NCI-H187 (cell line): ENCODE measurements at places on chromosomes 6 and 20.

DNA sequence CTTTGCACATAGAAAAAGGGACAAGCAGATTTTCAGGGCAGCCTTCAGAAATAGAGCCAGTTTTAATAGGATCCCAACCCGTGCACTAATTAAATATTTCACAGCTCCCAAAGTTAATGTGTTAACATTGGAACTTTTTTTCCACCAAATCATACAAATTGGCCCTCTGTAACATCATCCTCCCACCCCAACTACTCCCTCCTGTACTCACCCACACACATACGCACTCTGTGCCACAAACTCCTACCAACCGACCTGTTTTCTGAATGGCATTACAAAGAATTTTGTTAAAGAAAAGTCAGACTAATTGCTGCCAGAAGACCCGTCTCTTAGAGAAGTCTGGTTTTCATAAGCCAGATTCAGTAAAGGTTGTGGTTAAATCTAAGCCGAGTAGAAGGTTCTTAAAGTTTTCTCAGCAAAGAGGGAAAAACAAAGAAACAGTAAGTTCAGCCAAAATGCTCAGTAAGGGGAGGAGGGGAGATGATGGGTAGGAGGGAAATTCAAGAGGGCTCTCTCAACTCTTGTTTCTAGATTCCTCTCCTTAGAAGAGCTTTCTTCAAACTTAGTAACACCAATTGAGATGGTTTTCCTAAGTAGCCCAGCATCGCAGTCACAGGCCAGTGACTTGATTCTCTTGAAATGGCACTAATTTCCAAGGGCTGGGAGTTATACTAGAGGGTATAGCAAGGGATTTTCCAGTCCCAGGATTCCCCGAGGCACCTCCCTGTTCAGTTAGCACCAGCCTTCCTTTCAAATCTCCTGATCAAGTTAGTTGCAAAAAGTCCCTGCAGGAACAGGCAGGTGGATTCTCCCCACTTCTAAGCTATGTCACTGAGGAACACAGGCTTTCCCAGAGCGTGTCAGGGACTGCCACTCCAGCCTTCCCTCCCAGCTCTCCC is 27.9 kb downstream of the TFAP2A start:
- no peak for DNase-seq

GRCh38 chr6:7494638-7495037 is 46.8 kb upstream of the DSP start:
- no peak for DNase-seq

DNA sequence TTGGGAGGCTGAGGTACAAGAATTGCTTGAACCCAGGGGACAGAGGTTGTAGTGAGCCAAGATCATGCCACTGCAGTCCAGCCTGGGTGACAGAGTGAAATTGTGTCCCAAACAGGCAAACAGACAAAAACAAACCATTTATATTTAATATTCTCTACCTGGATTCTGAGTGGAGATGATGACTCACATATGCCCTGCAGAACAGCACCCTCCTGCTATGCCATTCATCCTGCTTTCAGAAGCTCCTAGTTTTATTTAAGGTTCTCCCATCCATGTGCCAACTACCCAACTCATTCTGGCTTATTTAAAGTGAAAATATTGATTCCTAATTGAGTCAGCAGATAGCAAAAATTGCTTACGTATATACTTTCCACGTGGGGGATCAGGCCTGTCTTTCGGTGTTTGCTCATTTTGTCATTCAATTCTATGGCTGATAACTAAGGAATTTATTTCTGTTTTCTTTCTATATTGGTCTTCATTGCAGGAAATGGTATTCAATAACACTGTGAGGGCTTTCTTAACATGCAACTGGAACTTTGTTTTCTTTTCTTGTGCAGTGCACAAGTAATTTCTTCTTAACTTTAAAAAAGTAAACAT is 459.1 kb upstream of the JAG1 start:
- DNase-seq, result no peak

DNA sequence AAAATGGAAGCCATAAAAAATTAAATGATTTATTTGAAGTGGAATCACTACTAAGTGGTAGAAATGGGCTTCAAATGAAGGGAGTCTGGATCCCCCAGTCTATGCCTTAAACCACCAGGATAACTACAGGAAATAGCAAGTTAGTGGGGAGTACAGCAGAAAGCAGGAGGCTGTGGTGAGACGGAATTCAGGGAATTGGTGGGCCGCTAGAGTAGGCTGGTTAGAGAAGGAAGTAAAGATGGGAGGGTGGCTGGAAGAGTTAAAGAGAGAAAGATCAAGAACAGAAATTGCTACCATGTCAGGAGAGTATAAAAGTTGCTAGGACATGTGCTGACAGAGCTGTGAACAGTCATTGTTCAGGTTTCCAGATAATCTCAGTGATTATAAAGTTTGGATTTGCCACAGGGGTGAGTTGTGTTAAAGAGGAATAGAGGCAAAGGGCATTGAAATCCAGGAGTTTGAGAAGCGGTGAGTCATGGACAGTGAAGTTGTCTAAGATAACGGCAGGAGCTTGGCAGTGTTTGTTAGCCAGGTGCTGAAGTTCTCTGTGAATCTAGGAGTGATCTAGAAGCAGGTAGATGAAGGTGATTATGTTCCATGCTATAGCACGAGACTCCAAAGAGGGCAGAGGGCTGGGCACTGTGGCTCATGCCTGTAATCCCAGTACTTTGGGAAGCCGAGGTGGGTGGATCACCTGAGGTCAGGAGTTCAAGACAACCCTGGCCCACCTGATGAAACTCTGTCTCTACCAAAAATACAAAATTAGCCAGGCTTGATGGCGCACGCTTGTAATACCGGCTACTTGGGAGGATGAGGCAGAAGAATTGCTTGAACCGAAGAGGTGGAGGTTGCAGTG is 13.7 kb upstream of the HINT3 start:
- no peak for DNase-seq

DNA sequence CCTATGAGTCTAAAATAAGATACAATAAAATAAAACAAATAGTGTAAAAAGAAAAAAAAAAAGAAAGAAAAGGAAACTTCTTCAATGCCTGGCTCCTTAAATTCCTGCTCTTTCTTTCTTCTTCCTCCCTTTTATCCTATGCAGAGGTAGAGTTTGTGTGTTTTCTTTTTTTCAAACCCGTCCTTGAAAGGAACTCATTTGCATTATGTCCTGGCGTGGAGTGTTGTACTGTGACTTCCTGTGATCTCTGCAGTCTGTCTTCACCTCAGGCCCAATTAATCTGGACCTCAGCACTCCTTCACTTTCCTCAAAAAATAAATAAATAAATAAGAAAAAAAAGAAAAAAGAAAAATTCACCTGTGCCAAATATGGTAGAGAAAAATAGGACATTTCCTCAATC is 541.9 kb upstream of the SPTLC3 start:
- DNase-seq, result peak; percentile 61

- no peak for DNase-seq
These were observed 7.4 kb downstream of the AAR2 start for GRCh38 chr20:36243726-36244125.
